ENCODE measurements at places on chromosomes 2 and 18. TPM values are rescaled to one million over a fixed set of nuclear protein-coding genes. Genes with fewer than 3 reads are reported as not detected.

DNA sequence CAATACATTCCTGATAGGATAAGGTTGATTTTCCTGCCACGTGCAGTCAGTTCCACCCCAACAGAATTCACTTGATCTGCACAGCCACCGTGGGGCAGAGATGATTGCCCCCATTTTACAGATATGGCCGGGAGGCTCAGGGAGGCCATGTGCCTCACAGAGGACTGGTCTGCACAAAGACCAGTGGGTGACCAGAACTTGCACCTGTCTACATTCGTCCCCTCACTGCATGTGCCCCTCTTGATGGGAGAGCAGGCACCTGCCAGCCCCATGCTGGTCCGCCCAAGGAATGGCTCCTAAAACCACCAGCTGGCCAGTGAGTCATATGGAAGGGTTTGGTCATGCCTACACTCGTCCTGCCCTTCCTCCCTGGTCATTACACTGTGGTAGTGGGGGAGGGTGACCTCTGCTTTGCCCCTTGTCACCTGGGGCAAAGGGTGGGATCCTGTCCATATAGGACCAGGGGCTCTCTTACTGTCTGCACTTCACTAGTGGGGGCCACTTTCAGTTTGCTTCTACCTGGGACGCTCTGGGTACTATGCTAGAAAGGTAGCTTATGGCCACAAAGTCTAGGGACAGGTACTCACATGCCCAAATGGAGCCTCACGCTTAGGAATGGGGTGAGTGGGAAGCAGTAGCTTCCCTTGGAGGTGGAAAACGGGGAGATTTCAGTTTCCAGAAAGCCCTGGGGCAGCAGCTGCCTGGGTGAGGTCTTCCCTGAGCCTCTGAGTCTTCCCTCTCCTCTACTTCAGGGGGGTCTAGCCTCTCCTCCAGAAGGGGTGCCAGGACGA, 14.7 kb downstream of the RRM2 start:
- H3K4me1 ChIP-seq = no peaks in the 10 kb centered on the region
- no peaks in the 10 kb centered on the region for H3K36me3 ChIP-seq
- H3K27me3 ChIP-seq = no peaks in the 10 kb centered on the region
- no peak for DNase-seq

DSC3 gene
- total RNA-seq = 0.14 TPM

DNA sequence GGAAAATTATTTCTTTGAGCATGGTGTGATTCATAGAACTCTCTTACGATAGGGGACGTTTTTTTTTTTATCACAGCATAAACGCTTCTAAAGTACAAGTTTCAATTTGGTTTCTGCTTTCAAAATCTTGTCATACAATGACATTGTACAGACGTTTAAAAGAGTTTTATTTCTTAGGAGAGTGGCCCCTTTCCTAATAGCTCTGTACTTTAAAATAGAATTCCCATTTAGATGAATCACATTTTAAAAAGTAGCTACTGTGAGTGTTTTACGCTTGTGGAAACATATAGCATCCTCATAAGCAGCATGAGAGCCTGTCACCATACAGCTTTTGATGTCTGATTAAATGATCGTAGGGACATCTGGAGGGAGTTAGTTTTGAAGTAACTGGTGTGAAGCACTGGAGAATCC, 510.9 kb downstream of the PARD3B start:
- H3K4me3 ChIP-seq = no peak overlapping the region
- H3K27me3 ChIP-seq = no peaks in the 10 kb centered on the region
- no peaks in the 10 kb centered on the region for H3K36me3 ChIP-seq

GRCh38 chr2:59012234-59012633, 771.1 kb upstream of the FANCL start:
- H3K4me1 ChIP-seq = no peaks in the 10 kb centered on the region
- H3K27ac ChIP-seq = no peak overlapping the region
- DNase-seq = no peak
- no peaks in the 10 kb centered on the region for H3K27me3 ChIP-seq
- H3K4me3 ChIP-seq = no peak overlapping the region

- H3K27ac ChIP-seq = no peak overlapping the region
- no peak overlapping the region for H3K4me3 ChIP-seq
- no peaks in the 10 kb centered on the region for H3K27me3 ChIP-seq
- no peak for DNase-seq
These were observed 373.8 kb upstream of the SYT4 start for GRCh38 chr18:43651057-43651456.

EVA1A gene
- 72.1 TPM for total RNA-seq

FOXD4L1 gene
- 0.64 TPM for total RNA-seq

DNA sequence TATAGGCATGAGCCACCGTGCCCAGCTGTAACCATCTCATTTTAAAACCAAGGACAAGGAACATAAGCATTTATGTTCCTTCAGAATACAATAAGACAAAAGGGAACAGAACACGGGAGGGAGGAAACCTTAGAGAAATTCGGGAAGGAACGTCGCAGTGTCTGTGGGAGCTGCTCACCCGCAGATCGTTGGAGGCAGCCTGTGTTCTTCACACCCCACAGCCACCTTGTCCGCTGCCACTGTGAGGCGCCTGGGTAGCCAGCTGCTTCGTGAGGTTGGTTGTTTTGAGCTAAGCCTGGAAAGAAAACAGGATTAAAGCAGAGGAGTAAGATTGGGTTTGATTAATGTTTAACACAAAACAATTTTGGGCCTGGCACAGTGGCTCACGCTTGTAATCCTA, 250.0 kb downstream of the FHOD3 start:
- H3K4me3 ChIP-seq = no peak overlapping the region
- no peaks in the 10 kb centered on the region for H3K4me1 ChIP-seq
- no peak for DNase-seq
- no peak overlapping the region for H3K27ac ChIP-seq
- no peaks in the 10 kb centered on the region for H3K27me3 ChIP-seq
- no peaks in the 10 kb centered on the region for H3K36me3 ChIP-seq

DNA sequence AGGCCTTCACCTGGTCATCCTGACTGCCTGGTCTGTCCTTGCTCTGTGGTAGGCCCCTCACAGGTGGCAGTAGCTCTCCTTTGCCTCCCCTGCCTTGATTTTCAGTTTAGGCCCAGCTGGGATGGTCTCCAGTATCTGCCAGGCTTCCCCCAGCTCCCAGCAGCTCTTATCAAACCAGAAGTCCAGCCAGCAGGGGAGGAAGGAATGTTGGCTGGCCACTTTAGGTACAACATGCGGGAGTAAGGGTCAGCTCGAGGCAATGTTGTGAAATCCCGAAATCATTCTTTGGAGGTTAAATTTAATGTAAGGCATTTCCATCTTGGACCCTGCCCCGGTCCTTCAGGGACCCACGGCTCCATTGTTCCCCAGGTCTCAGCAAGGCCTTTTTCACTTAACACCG, 16.8 kb downstream of the ATP6V1C2 start:
- no peaks in the 10 kb centered on the region for H3K36me3 ChIP-seq
- H3K27ac ChIP-seq = no peak overlapping the region
- no peak overlapping the region for H3K4me3 ChIP-seq
- H3K4me1 ChIP-seq = no peaks in the 10 kb centered on the region
- no peaks in the 10 kb centered on the region for H3K27me3 ChIP-seq

Measured in upper lobe of left lung (tissue), 6 donors.